Activated naive CD8-positive, alpha-beta T cell treated with anti-CD3 and anti-CD28 coated beads, Interleukin-2, amount 50 U/mL, for 24 hours (primary cell): ENCODE measurements at places on chromosomes 5 and 9.

DNA sequence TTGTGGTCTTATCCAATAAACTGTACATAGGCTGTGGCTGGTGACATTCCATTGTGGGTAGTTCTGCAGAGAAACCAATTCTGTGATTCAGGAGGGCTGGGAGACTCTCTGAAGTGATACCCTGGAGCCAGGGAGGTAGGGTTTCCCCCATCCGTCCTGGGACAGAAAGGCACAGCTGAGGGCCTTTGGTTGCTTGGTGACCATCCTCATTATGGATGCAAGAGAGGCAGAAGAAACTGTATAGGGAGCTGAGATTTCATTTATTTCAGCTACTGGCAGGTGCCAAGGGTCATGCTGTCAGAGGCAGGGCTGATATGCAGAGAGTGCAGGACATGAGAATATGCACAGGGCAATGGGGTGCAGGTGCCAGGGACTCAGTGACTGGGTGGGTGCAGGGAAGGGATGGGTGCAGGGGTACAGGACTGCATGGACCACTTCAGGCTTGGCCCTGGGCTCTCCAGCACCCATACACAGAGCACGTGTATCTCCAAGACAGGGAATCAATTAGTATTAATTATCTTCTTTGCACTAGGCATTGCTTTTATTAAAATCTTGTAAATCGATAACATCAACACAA is 236.5 kb downstream of the ICE1 start:
- DNase-seq, result no peak

DNA sequence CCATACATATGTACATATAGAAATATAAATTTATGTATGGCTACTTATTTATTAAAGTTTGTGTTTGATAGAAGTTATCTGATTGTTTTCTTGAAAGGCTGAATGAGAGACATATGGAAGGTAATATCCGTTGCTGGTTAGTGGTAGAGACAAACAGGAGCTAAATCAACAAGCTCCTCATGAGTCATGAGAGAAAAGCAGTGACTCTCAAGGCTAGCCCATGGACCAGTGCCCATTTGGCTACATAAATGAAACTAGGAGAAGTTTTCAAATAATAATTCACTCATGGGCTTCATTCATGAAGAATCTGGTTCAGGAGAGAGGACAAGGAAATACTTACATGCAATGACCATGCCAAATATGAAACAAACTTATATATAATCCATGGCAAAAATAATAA is 504.5 kb upstream of the ITGA1 start:
- no peak for DNase-seq

DNA sequence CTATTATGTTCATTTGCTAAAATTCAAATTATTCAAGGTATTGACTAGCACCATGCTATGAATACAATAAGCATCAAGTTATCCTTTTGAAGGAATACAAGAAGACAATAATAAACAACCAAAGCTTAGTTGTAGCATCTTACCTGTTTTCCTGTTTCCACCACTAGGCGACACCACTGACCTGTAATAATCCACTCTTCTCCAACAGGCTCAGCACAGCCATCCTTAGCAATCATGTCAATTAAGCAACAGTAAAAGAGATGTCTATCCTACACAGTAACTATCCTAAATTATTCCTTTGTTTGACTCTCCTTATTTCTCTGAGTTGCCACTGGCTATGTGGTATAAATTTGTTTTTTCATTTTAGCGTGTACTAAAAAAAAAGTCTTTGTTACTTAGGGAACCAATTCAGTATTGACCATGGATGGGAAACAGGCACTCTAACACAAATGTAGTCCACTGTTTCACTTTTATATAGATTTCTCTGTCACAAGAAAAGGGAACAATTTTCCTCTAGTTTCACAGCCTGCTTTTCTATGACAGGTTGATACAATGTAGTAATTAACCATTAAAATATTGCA is 46.2 kb downstream of the PCA3 start:
- peak; percentile 18 for DNase-seq

- no peak for DNase-seq
Observed at GRCh38 chr5:3542769-3543168, 52.9 kb upstream of the IRX1 start.

DNA sequence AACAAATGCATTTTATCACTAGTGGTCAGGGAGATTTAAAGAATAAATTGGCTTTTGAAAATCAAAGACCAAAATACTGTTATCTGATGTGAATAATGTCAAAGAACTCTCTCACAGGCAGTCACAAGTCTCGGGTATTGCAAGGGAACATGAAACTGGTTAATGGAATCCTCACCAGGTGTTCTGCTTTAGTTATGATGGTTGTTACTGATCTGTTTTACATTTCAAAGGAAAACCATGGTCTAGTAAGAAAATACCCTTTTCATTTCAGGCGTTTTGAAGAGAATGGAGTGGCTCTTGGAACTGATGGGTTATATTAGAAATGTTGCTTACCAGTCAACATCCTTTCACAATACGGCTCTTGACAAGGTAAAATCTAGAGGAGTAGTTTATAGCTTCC is 43.4 kb downstream of the HACD4 start:
- no peak for DNase-seq

DNA sequence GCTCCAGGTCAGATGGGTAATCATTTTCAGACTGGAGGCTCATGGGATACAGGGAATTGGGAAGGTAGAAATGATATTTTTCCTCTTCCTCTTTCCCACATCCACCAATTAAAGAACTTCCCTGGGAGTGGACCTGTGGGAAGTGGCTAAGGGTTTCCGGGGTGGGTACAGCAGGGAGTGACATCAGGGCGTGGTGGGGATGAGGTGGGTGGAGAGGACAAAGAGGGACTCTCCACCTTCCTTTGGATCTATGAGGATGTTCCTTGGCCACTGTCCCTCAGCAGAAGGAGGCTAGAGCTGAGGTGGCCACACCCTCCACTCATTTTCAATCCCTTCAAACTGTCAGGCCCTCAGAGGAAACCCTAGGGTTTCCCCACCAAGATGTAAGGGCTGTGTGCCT is 54.7 kb downstream of the IRF1 start:
- no peak for DNase-seq

- no peak for DNase-seq
Observed at GRCh38 chr5:11174591-11174990, 413.6 kb upstream of the DAP start.
